ENCODE measurements at places on chromosomes 6 and 20.
A peak's percentile ranks its signal among the peaks of the same experiment; 100 is the strongest.

DNA sequence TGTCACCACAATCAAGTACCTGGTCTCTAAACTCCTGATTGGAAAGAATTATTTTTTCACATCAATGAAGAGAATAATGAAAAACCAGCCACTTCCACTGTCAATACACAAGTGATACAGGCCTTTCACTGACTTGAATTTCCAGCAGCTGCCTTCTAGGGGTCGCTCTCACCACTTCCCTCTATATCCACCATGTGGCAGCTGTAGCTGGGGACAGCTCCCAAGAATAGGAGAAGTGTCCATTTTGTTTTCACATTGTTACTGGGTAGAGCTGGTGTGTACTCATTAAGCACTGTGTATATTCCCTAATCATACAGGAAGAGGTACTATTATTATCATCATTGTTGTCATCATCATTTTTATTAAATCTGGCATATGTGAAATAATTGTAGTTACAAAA lies 438.4 kb upstream of the SPTLC3 start:
- no peak for DNase-seq

- no peak for DNase-seq
Observed at GRCh38 chr6:106802139-106802538, 172.4 kb downstream of the CD24 start.

- DNase-seq: peak; percentile 3
Observed at GRCh38 chr20:5569021-5569420, 181.2 kb upstream of the SHLD1 start.

- no peak for DNase-seq
Observed at GRCh38 chr20:64029293-64030117, 6.5 kb upstream of the C20orf204 start.

- no peak for DNase-seq
Observed at GRCh38 chr6:33692760-33693158, 18.7 kb downstream of the UQCC2 start.

DNA sequence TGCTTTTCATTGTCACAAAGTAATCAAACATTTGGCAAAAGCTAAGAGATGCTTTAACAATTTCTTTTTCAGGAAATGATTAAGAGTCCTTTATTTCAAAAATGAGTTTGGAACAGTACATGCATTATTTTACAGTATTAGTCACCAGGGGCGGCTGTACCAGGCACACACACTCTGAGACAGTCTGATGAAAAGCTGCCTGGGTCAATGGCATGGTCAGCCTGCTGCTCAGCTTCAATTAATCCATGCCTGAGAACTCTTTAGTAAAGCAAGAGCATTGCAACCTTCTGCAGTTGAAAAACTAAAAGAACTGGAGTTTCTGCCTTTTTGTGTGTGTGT lies 105.5 kb downstream of the TULP4 start:
- DNase-seq: peak; percentile 28

DNA sequence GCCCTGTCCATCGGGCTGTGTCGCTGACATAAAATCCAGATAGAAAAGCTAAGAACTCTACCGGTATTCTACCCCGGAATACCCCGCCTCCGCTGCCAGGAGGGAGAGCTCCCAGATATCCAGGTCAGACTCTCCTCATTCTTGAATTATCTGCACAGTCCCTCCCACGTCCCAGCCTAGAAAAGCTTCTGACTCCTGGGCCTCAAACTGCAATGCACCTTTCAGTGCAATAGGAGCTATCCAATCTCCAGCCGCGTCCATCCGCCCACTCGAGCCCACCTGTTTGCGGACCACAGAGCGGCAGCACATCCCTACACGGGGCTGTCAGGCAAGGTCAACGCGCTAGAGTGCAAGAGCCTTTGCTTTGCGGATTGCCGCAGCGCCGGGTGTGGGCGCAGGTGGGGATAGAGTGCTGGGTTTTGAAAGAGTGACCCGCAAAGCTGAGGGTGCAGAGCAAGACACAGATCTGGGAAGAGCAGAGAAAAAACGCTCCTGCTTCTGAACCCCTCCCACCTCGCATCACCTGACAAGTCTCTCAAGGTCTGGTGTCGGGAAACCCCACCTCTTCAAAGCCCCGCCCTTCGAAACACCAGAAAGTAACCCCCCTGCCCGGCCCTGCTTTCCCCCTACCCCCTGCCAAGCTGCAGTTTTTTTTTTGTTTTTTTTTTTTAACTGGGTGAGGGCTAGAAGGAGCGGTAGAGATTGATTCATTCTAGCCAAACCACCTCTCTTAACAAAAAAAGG lies 1.3 kb downstream of the TAPBP start:
- no peak for DNase-seq

DNA sequence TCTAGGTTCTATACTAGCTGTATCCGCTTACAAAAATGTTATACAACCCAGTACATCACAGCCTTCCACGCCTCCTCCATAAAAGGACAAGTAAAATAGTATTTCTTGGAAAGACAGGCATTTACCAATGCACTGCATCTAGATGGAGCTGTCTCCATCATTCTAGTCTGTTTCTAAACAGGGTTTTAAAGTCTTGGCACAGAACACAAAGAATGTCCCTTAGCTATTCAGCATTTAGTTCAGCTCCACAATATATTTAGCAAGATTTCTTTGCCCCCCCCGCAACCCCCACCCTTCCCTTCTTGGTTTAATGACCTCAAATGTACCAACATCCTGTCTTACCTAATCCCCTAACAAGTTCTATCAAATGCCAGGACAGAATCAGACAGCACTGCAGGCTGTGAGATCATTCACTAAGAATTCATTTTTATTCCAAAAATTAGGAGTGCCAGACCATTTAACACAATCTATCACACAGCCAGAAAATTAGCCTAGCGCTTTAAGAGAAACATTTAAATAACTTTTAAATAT lies 198.6 kb downstream of the BACH2 start:
- DNase-seq: peak; percentile 92

DNA sequence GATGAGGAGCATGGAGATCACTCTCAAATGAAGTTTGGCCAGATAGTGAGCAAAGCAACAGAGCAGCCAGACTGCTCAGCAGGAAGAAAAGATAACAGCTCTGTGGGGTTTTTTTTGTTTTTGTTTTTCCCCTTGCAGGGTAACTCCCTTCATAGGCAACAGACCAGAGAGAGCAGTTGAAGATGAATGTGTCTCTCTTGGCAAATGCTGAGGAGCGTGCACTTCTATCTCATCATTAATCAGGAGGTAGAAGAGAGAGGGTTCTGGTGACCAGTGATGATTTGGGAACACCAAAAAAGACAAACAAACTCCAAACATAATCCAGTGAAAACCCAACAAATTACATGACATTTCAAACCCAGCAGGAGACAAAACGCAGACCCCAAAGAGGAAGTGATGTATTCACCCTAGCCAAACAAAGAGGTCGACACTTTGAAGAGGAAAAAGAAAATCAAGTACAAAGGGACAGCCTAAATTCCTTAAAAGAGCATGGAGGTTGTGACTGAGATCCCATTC lies 66.2 kb upstream of the RREB1 start:
- DNase-seq: no peak

GRCh38 chr6:111837641-111838500 lies 35.4 kb downstream of the FYN start:
- DNase-seq: no peak
